ENCODE measurements at places on chromosomes 3 and 15. TPM values are rescaled to one million over a fixed set of nuclear protein-coding genes. Genes with fewer than 3 reads are reported as not detected.

Gene ANKUB1
- total RNA-seq, result not detected

Gene HHATL
- total RNA-seq, result not detected

Gene SNTN
- not detected for total RNA-seq

Gene MASP1
- 1.7 TPM for total RNA-seq

Gene GRM7
- not detected for total RNA-seq

Gene SAXO2
- total RNA-seq, result 0.30 TPM

Gene ADAMTS7
- 18.8 TPM for total RNA-seq

Gene CADM2
- not detected for total RNA-seq
